Stimulated activated CD4-positive, alpha-beta T cell treated with anti-CD3 and anti-CD28 coated beads, Interleukin-2, amount 100 ng/mL, for 24 hours (primary cell): ENCODE measurements at places on chromosomes 12 and 14.

DNA sequence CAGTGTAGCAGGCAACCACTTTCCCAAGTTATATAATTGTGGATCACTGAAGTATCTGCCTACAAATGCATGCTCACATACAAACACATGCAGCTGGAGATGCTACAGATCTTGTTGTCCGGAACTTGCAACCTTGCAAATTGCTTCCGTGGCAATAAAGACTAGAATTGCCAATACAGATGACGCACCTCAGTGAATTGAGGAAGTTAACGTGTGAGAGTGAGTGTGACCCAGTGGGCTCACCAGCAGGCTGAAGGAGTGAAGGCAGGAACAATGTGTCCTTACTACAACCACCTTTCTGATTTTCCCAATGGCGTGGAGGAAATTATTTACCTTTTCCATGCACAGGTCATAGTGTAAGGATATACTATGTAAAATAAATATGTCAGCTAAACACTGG lies 89.4 kb upstream of the GRIP1 start:
- no peak for DNase-seq

DNA sequence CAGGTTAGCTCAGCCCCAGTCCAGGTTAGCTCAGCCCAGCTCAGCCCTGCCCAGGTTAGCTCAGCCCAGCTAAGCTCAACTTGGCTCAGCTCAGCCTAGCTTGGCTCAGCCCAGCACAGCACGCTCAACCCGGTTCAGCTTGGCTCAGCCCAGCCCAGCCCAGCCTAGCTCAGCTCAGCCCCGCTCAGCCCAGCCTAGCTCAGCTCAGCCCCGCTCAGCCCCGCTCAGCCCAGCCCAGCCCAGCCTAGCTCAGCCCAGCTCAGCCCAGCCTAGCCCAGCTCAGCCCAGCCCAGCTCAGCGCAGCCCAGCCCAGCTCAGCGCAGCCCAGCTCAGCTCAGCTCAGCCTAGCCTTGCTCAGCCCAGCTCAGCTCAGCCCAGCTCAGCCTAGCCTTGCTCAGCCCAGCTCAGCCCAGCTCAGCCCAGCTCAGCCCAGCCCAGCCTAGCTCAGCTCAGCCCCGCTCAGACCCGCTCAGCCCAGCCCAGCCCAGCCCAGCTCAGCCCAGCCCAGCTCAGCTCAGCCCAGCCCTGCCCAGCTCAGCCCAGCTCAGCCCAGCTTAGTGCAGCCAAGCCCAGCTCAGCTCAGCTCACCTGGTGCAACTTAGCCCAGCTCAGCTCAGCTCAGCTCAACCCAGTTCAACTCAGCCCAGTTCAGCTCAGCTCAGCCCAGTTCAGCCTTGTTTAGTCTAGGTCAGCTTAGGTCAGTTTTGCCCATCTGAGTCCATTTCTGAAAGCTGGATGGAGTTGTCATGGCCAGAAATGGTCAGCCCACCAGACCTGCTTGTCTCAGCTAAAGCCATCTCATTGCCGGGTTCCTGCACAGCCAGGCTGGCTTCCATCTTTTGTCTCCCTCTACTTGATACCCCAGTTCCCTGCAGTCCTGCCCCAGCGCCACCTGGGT lies 333.6 kb downstream of the TMEM121 start:
- peak; percentile 17 for DNase-seq

GRCh38 chr14:94691660-94692034 lies 78.3 kb downstream of the GSC start:
- DNase-seq = no peak

- DNase-seq = no peak
Observed at GRCh38 chr14:69323266-69323998, 63.5 kb downstream of the GALNT16 start.

DNA sequence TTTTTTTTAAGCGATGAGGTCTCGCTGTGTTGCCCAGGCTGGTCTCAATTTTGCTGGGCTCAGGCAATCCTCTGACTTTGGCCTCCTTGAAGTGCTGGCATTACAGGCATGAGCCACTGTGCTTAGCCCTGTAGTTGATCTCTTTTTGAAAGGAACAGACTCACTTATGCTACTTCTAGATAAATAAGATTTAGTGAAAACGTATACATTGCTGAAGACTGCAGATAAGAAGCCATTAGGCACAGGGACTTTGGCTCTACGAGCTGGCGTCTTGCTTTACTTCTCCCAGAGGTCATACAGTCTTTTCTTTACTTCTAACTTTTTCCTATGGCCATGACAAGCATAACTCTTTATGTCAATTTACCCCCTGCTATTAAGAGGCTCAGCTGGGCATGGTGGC lies 9.4 kb downstream of the PTGR2 start:
- no peak for DNase-seq

- no peak for DNase-seq
Observed at GRCh38 chr12:105212438-105212837, 23.5 kb downstream of the APPL2 start.

GRCh38 chr12:59737725-59738463 lies 142.1 kb downstream of the SLC16A7 start:
- no peak for DNase-seq

GRCh38 chr14:45373877-45374276 lies 120.9 kb upstream of the MIS18BP1 start:
- no peak for DNase-seq

DNA sequence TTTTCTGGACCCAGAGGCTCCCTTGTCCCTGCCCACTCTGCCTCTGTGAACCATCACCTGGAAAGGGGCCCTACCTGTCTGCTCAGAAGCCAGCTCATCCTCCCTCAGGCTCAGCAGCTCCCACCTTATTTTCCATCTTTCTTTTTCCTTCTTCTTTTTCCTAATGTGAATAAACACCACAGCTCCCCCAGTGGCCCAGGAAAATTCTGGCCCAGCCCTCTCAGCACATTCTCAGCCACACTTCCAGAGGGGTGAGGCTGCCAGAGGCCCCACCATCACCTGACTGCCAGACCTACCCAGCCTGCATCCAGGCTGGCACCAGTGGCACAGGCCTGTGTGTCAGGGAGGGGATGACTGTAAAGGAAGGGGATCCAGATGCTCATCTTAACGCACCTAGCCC lies 23.0 kb downstream of the ZFHX2 start:
- DNase-seq = no peak

DNA sequence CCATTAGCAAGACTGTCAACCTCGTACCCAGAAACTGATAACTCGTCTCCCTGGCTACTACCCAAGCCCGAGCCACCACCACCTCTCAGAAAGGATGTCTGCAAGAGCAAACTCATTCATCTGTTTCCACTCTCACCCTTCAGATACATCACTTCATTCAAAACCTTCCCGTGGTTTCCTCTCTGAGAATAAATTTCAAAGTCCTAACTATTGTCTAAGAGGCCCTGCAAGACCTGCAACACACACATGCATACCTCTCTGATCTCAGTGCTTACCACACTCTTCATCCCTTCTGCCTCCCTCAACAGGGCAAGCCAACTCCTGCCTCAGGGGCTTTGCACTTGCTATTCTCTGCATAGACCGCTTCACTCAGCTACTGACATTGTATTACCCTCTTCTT lies 40.6 kb downstream of the PPP1R13B start:
- no peak for DNase-seq

GRCh38 chr14:101473795-101474562 lies 87.3 kb upstream of the DIO3 start:
- no peak for DNase-seq

- DNase-seq = no peak
Observed at GRCh38 chr12:109835827-109836226, 2.6 kb upstream of the TRPV4 start.

DNA sequence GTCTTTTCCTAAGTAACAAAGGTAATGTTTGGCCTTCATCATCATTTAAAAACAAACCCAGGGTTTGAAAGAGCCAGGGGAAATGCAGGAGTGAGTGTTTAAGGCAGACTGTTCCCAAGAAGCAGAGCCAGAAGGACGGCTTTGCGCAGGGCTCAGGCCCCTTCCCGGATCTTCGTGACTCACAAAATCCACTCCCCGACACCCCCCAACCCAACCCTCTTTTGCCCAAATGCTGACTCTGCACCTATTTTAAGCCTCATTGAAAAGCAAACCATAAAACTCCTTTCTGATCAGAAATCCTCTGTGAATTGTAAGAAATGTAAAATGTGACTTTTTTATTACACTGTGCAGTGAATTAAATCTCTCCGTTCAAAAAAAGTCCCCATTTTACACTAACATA lies 67.5 kb downstream of the SETD3 start:
- DNase-seq = no peak

DNA sequence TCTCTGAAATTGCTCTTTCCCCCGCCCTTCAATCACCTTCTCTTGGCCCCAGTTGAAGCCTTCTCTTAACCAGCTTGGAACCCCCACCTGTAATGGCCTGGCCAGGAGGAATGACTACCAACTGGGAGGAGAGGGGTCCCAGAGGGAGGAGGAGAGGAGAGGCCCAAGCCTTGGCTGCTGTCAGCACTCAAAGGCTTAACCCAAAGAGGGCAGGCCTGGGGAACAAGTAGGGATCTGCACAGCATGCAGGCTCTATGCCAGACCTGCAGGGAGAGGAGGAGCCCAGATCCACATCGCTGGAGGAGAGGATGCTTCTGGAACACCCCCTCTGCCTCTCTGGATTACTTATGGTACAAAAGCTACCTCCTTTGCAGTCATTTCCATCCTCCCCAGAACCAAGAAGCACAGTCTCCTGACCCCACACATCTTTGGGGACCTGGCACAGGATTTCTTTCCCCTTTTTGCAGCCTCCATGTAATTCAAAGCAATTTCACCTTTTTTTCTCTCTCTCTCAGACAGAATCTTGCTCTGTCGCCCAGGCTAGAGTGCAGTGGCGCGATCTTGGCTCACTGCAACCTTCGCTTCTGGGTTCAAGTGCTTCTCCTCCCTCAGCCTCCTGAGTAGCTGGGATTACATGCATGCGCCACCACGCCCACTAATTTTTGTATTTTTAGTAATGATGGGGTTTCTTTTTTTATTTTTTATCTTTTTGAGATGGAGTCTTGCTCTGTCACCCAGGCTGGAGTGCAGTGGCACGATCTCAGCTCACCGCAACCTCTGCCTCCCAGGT lies 6.2 kb downstream of the RARG start:
- DNase-seq = no peak

DNA sequence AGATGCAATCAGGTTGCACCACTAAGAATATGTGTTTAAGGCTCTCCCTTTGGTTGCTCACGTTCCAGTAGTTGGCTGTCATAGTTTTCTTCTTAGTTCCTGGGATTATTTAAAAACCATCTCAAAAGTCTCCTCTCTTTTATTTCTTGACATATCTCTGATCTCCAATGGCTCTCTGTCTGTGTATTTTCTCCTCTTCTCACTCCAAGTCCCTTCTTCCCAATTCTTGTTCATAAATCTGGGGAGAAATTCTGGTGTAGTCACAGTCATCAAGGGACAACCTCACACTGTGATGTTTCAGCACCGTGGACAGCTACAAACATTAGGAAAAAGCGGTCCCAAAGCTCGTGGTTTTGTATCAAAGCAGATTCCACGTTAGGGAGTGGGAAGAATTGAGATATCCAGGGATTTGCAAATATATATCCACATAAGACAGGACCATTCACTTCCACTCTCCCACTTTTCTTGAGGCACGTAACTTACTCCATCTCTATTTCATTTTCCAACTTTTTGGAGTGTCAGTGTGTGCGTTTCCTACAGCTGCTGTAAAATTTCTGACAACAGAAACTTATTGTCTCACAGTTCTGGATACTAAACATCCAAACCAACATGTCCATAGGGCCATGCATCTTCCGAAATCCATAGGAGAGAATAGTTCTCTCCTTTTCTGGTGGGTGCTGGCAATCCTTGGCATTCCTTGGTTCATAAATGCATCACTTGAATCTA lies 80.6 kb upstream of the TMEM233 start:
- peak; percentile 1 for DNase-seq

DNA sequence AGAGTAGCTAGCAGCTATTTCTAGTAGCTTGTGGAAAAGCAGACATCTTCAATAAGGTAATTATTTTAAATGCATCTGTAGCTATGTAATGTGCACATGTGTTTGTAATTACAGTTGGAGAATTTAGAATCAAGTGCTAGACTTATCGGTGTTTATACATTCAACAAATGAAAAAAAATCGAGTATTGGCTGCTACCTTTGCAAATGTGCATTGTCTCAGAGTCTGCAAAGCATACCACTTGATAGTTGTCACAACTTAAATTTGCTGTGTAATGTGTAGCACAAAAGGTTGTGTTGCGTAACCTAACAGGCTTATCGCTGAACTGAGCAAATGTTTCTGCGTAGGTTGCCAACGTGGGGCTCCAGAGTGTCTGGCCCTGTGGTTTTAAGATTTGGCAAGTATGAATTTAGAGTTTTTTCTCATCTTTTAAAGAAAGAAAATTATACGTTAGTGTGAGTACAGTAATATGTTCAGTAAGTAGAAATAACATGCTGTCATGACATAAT lies 44.3 kb downstream of the TMTC2 start:
- DNase-seq = no peak

- no peak for DNase-seq
Observed at GRCh38 chr14:89409961-89410360, 7.1 kb downstream of the FOXN3 start.

DNA sequence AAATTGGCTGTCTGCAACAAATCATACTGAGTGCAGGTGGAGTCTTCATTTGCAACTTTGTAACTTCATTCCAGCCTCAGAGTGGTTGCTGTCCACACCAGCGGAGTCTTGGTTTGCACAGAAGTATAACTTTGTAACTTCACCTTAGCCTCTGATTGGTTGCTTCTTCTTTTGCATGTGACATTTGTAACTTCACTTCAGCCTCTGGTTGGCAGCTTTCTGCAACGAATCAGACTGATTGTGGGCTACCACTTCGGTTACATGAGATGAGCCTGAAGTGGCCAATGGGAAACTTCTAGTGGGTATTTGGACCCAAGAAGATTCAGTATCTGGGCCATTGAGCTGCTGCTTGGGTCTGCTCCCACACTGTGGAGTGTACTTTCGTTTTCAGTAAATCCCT lies 17.8 kb downstream of the RASSF8 start:
- no peak for DNase-seq

DNA sequence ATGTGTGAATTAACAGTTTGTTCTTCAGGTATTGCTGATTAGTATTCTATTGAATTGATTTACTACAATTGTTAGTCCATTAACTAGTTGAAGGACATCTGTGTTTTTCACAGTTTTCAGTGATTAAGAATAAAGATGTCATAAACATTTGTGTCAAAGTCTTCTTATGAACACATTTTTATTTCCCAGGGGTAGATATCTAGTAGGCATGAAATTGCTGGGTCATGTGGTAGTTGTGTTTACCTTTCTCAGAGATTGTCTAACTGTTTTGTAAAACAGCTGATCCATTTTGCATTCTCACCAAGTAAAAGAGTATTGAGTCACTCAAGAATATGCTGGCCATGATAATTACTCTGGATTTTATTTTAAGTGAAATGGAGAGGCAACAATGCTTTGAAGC lies 1145.3 kb downstream of the FSCB start:
- DNase-seq = no peak

DNA sequence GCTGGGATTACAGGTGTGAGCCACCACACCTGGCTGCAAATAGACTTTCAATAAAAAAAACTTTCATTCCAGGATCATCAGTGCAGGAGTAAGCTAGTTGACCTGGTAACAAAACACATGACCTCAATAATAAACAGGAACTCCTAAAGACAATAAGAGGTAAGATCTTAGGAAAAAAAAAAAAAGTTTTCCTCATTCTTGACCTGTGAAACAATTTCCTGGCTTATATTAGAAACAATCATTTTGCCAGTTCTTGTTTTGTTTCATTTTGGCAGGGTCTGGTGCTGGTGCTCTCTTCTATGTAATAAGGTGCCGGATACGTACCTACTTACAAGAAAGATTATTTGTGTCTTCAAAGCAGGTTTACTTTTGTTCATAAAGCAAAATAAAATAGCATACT lies 90.6 kb upstream of the AMN1 start:
- no peak for DNase-seq

- no peak for DNase-seq
Observed at GRCh38 chr14:59483363-59483762, 845 bp downstream of the L3HYPDH start.

GRCh38 chr14:58637040-58637390 lies 747 bp upstream of the DACT1 start:
- DNase-seq = peak; percentile 32

- peak; percentile 60 for DNase-seq
Observed at GRCh38 chr14:89430391-89431236, 13.6 kb upstream of the FOXN3 start.
